Hematopoietic multipotent progenitor cell (in vitro differentiated cells): ENCODE measurements at places on chromosomes 16 and 17.

GRCh38 chr17:28906706-28907438 is 4.0 kb upstream of the DHRS13 start:
- DNase-seq, result no peak

DNA sequence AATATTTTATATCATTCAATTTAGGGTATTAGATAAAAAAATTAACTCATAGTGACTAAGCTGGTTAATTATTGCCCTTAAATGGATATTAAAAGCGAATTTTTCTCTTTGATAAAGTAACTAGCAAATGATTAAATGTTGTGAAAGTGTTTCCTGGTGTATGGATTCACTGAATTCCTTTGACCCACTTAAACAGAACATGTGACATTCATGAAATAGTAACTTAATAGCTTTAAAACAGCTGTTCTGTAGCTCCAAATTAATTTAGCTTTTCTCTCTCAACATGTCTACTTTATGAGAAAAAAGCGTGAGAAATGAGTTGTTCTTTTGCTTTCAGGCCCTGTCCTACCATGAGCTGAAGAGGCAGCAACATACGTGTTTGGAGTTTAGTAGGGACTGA is 36.4 kb upstream of the APPBP2 start:
- DNase-seq, result no peak

GRCh38 chr17:14121952-14122351 is 52.6 kb downstream of the COX10 start:
- DNase-seq, result no peak

- DNase-seq, result no peak
Measured at GRCh38 chr17:80631142-80632045, 86.8 kb downstream of the RPTOR start.

- DNase-seq, result no peak
Measured at GRCh38 chr16:78895681-78896080, 704.9 kb downstream of the MAF start.

- DNase-seq, result no peak
Measured at GRCh38 chr17:223723-224471, 42.4 kb upstream of the DOC2B start.

DNA sequence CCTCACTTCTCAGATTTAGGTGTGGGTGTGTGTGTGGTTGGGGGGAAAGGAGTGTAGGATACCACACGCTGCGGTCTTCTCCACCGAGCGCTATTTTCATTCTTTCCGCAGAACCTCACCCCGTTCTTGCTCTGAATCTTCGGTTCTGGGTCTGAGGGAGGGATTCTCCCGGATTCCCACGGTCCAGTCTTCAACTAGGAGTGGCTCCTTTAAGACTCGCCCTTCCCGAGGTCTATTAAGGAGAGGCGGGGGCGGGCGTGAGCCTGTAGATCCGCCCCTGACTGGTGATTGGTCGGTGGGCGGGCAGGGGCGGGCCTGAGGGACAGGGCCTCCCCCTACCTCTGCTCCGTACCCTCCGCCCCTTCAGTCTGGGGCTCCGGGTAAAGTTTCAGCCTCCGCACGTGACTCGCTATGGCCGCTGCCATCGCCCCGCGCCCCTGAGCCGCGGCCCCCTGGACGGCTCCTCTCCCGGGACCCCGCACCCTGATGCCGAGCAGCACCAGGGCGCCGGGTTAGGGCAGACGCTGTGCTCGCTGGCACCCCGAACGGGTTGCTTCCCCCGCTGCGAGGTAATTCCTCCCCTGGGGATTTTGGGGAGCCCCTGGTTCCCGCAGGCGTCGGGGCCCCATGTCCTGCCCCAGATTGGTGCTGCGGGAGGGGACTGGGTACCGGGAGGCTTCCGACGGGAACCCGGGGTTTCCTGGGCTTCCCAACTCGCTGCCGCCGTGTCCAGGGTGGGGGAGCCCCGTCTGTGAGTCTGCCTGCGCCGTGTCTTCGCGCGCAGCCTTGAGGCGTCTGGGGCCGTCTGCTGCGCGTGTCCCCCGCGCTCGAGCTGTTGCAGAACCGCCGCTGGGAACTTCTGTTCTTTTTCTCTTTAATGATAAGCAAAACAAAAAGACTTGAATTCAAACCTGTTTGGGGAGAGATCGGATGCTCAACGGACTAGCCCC is 9.2 kb downstream of the RARA start:
- peak; percentile 93 for DNase-seq

DNA sequence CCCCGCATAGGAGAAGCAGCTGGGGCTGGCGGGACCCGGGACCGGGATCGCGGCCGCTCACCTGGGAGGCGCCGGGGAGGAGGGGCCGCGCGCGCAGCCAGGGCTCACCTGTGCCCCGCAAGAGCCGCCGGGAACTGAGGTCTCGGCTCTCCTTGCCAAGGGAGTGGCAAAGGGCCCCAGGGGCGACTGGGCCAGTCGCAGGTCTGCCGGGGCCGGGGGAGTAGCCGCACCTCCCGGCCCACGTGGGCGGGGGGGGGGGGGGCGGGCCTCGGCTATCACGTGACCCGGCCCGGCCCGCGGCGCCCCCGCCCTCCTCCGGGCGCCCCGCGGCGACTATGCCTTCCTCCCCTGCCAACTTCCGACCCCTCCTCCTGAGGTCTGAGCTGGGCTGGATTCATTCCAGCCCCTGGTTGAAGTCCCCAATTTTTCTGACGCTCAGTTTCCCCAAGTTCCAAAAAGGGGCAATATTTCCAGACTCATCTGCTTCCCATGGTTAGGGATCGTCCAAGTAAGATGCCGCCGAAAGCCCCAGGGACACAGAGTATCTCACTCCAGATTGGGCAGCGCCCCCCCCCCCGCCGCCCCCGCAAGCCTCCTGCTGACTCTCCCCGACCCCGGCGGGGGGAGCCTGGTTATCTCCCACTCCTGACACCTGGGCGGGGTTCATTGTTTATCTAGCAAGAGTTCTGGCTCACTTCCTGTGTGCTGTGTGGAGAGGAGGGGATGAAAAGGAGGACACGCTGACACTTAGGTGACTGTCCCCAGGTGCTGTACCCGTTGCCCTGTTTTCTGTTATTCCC is at the start of gene TMC6:
TMC6 (minus strand) TSS at position 205 of the 800 bp plus-strand sequence. CDS start 1,923 bp downstream, outside the sequence.
- no peak for DNase-seq

DNA sequence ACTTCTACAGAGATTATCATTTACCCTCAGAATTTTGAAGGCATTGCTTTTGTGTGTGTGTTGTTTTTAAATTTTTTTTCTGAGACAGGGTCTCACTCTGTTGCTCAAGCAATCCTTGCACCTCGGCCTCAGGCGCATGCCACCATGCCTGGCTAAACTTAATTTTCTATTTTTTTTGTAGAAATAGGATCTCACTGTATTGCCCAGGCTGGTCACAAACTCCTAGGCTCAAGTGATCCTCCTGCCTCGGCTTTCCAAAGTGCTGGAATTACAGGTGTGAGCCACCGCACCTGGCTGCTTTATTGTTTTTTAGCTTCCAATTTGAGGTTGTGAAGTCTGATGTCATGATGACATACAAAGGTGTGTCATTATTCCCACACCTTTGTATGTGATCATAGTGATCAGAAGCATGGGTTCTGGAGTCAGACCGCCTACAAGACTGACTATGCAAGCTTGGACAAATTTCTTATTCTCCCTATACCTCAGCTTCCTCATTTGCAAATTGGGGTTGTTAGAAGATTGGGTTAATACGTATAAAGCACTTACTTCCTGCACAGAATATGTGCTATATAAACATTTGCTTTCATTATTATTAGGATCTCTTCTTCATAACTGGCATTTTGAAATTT is 5.8 kb downstream of the SEPHS2 start:
- no peak for DNase-seq

GRCh38 chr17:66300956-66301355 is 1.5 kb upstream of the PRKCA start:
- DNase-seq, result no peak

DNA sequence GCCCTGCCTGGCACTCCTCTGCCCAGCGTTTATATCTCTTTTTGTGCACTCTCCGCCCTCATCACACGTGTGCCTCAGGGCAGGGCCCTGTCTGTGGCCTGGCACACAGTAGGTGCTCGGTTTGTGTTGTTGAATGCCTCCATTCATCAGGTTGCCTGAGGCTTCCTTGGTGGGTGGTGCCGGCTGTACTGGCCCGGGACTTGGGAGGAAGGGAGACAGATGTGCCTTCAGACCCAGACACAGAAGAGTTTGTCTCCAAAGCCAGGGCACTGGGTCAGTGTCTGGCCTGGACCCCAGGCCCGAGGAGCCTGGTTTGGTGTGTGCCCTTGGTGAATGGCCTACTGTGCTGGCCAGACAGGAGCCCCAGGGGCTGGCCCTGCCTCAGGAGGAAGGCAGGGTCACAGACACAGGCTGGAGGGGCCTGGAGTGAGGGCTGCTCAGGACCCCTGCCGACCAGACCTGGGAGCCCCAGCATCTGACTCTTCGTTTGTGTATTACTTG is 71.6 kb downstream of the RAI1 start:
- DNase-seq, result no peak

GRCh38 chr16:57579361-57579665 is 36.9 kb downstream of the ADGRG5 start:
- no peak for DNase-seq

- no peak for DNase-seq
Measured at GRCh38 chr17:39737760-39738567, at the start of gene GRB7. Gene GRB7, plus strand, starts transcription at chr17:39737938. Its CDS starts 4,364 bp downstream, at chr17:39742302.

- DNase-seq, result no peak
Measured at GRCh38 chr17:5893741-5894140, 176.4 kb upstream of the WSCD1 start.

DNA sequence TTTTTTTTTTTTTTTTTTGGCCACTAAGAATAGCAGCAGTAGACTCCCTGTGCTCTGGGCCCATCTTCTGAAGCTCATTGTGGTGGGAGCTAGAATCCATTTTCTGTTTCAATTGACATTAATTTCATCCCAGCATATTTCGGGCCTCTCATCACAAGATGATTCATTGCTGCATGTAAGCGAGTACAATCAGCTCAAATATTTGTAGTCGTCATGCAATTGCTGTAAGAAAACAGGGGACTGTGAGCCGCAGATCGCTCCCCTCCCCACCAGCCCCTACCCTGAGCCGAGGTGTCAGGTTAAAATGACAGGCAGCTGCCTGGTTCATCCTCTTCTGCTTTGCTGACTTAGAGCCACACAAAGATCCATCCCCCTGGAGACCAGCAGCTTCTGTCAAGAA is 358.8 kb upstream of the CDH5 start:
- DNase-seq, result no peak

- DNase-seq, result no peak
Measured at GRCh38 chr16:11200592-11200991, 55.4 kb downstream of the SOCS1 start.

- DNase-seq, result no peak
Measured at GRCh38 chr16:82265809-82266208, 95.8 kb upstream of the MPHOSPH6 start.

DNA sequence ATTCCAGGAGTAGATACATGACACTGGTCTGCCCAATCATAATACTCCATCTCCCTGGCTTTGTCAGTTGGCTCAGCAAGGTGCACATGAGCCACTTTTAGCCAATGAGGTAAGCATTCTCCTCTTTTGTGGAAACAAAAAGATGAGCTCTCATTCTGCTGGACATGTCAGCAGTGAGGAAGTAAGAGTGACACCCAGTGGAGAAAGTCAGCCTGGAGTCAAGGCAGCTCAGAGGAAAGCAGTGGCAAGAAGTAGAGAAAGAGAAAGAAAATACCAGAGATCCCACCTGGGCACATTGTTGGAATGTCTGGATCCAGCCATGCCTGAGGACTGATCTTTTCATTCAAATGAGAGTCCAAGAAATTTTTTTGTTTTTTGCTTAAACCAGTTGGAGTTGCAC is 496.9 kb upstream of the C16orf82 start:
- DNase-seq, result peak; percentile 1

DNA sequence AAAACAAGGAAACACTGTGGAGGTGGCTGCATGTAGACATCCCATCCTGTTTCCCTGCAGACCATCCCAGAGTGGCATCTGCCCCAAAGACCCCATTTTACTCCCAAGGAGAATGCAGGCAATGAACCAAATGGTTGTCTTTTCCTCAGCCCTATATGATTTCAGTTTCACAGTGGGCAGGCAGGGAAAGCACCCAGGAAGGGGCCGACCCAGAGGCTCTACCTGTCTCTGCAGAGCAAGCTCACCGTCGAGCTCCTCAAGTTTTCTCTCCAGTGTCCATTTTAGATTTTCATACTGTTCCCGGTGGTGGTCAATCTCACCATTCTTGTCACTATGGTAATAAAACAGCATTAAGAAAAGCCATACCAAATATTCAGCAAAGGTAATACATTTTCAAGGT is 14.6 kb downstream of the CCDC57 start:
- no peak for DNase-seq

DNA sequence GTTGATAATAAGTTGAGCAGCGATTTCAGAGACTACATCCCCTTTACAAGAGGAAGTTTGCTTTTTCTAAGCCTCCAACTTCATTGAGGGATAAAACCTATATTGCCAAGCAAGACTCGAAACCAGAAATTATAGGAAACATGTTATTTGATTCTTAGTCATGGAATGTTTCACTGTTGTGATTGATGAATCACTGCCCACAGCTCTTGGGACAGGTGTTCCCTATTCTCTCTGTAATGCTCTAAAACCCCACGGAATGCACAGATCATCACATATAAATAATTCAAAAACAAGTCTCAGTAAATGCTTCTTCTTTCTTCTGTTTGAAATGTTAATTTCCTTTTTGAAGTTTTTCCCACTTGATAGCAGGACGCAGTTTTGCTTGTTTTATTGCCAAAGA is 809.5 kb upstream of the GOT2 start:
- DNase-seq, result no peak

- DNase-seq, result peak; percentile 20
Measured at GRCh38 chr17:9239246-9239792, 218.0 kb downstream of the NTN1 start.
